ENCODE measurements at places on chromosomes 13 and 19. TPM values are rescaled to one million over a fixed set of nuclear protein-coding genes. Genes with fewer than 3 reads are reported as not detected.
A peak's percentile ranks its signal among the peaks of the same experiment; 100 is the strongest.

GRCh38 chr13:46951516-46951915 is 54.7 kb upstream of the HTR2A start:
- no peak for DNase-seq

Gene CPB2
- not detected for total RNA-seq

Gene CGB7
- not detected for total RNA-seq

- no peak for DNase-seq
Measured at GRCh38 chr13:28609926-28610325, 49.0 kb upstream of the POMP start.

DNA sequence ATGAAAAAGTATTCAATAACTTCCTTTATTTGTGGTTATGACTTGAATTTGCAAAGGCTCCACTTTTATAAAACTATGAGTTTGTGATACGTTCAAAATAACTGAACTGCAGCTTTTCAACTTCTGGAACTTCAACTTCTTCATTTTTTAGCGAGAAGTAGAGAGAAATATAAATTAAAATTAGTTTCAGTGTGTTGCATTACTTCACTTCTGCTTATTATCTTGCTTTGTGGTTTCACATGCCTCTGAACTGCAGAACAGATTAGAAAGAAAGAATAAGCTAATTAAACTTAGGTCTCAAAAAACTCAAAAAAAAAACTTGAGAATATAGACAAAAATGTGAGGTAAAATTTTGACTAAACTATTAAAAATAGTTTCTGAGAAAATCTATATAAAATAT is 1073.4 kb downstream of the PCDH17 start:
- DNase-seq, result no peak

GRCh38 chr13:62629618-62630017 is 1214.0 kb upstream of the PCDH20 start:
- no peak for DNase-seq

Gene LILRB4
- 3.8 TPM for total RNA-seq

GRCh38 chr13:111947026-111947810 is 119.7 kb upstream of the SOX1 start:
- DNase-seq, result no peak

- DNase-seq, result peak; percentile 66
Measured at GRCh38 chr19:10718205-10719196, 622 bp downstream of the DNM2 start.

GRCh38 chr13:30737511-30738337 is 2.4 kb downstream of the ALOX5AP start:
- DNase-seq, result no peak

Gene ZC3H13
- total RNA-seq, result 31.4 TPM

All from Right ventricle myocardium superior (tissue), 1 donor.